ENCODE measurements at places on chromosomes 5 and 9.

GRCh38 chr5:74621492-74621891, 19.0 kb downstream of the ENC1 start:
- DNase-seq, result no peak

DNA sequence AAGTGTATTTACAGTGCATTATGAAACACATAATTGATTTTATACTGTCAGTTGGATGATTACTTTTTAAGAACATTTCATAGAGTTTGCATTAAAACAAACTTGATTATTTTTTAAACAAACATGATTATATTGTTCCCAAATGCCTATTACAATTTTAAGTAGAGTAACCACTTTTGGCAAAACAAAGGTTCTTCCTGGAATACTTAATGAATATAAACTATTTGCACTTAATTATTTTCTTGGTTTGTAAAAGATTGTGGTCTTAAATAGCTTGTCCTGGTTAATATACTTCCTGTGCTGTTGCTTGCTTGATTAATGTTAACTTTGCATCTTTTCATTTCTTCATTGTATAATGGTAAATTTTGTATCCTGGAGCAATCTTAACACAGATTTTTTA, 180.0 kb downstream of the CDH12 start:
- no peak for DNase-seq

- no peak for DNase-seq
Observed at GRCh38 chr9:105242557-105242956, 1.9 kb upstream of the SLC44A1 start.

GRCh38 chr5:32790411-32790951, 79.4 kb downstream of the NPR3 start:
- no peak for DNase-seq
